ENCODE measurements at places on chromosomes 11 and 22.

GRCh38 chr11:66956689-66957290, 1.4 kb downstream of the PC start:
- DNase-seq, result no peak

DNA sequence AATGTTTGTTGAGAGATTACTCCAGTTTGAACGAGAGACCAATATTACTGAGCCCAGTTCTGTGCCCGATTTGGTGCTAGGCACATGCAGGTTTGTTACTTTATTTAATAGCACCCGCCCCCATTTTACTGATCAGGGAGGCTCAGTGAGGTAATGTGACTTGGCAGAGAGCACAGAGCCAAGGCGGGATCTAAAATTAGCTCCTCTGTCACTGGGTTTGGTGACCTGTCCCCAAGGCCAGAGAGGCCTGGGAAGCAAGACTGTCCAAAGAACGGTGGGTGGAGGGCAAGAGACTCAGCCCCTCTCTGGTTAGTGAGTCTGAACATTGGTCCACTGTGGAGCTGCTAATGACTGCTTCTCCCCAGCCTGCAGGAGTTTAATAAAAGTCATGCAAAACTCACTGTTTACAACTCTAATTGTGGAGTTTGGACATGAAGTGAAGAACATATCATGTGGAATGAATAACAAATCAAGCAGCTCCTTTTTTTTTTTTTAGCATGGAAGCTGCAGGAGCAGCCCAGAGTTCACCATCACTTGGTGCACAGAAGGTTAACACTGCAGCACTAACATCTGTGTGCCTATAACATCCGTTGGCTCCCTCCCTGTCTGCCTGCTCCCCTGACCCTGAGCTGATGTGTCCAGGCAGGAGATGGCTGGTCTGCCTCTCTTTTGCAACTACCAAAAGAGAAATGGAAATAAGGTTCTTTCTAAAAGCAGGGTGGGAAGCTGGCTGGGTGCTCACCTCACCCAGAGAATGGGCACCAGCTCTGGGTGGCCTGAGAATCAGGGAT, 39.0 kb downstream of the CSNK2A3 start:
- DNase-seq, result no peak

DNA sequence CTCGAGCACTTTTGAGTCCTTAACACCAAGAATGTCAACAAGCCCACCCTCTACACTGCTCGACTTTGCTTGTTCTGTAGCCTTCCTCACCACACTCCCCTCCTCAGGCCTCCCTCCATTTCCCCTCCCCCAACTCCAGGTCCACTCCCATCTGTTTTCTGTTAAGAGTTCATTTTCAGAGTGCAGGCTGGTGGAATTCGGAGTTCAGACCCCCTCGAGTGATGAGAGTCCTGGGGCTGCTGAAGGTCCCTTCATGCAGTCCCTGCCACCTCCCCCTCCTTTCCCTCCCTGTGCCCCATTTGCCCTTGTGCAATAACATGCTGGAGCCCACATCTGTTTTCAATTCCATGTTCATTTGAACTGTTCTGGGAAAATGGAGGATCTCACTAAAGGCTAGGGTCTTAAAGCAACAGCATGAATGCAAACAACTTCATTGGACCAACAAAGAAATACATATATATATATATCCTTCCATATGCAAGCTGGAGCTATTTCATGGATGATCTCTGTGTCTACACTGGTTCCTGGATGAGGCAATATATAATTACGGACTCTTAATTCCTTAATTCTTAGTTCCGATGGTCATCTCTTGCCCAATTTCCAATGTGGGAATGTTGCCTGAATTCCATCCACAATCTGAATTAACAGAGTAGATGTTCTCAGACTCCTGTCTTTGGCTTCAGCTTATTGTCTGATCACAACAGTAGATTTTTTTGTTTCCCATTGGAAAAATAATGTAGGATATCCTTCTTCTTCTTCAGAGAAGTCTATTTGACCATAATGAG, 340.4 kb downstream of the ETS1 start:
- DNase-seq, result no peak

DNA sequence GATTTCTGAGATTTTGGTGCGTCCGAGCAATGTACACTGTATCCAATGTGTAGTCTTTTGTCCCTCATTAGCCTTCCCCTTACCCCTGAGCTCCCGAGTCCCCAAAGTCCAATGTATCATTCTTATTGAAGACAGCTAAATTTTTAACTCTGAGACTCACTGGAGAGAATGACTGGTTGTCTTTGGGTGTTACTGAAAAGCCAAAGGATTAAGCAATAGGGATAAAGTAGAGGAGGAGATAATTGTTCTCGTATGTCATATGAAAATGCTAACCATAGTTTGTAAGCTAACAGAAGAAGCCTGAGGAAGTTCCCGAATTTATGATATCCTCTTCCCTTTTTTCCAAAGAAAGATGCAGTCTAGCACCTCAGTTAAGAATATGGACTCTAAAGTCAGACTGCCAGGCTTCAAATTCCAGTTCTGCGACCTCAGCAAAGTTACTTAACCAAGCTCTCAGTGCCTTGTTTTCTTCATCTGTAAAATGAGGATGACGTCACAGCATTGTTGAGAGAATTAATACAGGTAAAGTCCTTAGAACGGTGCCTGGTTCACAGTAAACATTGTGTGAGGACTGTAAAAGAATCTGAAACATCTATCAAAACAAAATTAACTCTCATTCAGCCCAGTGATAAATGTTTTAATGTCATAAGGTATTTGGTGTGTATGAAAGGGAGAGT, 1.6 kb upstream of the MSANTD2 start:
- DNase-seq, result no peak

GRCh38 chr22:36328635-36329253, 59.0 kb downstream of the MYH9 start:
- DNase-seq, result no peak
